Frontal cortex (tissue), 4 donors: ENCODE measurements at places on chromosomes 2 and 18.

GRCh38 chr2:85976106-85976920 lies 87.5 kb upstream of the ST3GAL5 start:
- no peak for DNase-seq

GRCh38 chr2:112173646-112174319 lies 35.6 kb downstream of the FBLN7 start:
- no peak for DNase-seq

DNA sequence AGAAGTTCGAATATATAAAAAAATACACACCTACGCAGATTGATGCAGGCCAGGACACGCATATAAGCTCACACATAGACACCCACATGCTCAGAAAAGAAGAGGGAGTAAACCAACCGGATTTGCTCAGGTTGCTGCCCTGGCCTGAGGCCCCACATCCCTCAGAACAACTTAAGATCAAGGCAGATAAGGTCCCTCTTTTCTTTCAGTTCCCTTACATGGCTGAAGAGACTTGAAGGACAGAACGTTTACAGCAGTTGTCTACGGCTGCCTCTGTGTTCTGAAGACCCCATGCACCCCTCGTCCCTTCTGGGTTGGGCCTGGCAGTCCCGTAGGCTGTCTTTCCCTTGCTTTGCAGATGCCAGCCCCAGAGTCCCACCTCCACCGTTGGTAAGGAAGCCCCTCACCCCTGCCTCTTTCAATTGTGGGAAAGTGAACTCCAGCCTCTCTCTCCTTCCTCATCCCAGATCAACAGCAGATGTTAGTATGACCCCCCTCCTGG lies 4.3 kb upstream of the NAGK start:
- no peak for DNase-seq

GRCh38 chr18:8828798-8829197 lies 123.4 kb downstream of the MTCL1 start:
- DNase-seq = no peak

DNA sequence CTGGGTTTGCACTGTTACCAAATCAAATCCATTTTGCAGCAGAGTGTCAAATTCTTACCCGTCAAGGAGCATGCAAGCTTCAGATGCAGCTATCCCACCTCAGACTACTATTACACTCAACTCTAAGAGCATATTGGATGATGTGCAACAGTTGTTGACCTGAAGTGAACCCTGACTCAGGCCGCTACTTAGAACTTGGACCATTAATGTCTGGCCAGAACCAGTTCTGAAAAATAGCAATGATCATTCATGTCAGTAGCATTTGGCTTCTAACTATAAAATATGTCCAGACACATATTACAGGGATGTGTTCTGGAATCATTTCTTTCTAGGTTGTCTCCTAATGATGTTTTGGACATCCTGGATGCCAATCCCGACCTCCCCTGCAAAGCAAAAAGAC lies 135.5 kb upstream of the PKDCC start:
- no peak for DNase-seq

DNA sequence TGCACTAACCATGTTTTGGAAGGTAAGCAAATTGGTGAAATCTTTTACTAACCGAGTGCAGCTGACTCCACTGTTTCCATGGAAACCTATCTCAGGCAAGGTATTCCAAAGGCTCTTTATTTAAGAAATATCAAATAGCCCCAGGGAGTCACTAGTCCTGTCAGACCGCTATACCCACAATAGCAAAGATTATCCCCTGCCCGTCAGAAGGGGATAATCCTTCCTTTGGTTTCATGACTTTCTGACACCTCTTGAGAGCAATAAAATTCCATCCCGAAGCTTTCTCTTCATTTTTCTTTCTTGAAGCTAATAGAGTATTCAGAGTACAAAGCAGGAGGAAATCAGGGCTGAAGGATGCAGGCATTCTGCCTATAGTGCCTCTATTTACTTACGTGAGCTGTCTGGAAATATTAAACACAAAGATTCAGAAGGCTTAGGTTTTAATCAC lies 34.7 kb upstream of the MAP2 start:
- no peak for DNase-seq

- no peak for DNase-seq
Measured at GRCh38 chr2:159179696-159180095, 106.8 kb downstream of the WDSUB1 start.
